ENCODE measurements at places on chromosomes 7 and 10.

GRCh38 chr7:109751241-109751640 is 1181.6 kb downstream of the DNAJB9 start:
- no peak for DNase-seq

DNA sequence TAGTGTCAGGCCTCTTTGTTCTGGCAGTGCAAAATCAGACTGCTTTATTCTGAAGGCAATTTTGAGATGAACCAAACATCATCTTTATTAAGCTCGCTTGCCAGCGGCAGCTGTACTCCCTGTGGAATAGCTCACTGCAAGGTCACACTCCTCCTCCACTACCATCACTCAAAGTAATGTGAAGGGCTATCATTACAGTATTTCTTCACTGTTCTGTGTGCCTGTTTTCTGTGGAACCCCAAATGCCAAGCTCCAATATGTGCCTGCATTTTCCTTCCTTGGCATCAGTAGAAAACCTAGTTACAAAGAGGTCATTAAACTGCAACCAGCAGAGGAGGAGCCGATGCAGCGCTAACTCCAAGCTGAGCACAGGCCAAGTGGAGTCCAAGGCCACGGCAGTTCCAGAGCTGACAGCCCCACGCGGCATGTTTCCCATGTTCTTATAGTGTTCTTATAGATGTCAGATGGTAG is 21.4 kb downstream of the BCCIP start:
- no peak for DNase-seq

DNA sequence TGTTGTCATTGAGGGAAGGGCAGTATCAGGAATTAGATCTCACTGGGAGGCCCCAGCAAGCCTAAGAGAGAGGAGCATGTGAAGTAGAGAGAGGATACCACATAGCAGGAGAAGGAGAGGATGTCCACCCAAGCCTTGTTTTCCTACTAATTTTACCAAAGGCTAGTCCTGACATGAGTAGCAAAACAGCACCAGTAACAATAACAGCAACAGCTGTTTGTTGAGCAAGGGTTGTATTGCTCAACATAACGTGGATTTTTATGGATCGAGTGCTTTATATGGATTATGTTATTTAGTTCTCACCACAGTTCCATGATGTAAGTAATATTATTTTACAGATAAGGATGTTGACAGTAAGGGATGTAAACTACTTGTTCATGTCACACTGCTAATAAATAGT is 135.2 kb upstream of the DLX6 start:
- no peak for DNase-seq

- DNase-seq = peak; percentile 51
Observed at GRCh38 chr10:126373147-126373546, 15.1 kb downstream of the ADAM12 start.

DNA sequence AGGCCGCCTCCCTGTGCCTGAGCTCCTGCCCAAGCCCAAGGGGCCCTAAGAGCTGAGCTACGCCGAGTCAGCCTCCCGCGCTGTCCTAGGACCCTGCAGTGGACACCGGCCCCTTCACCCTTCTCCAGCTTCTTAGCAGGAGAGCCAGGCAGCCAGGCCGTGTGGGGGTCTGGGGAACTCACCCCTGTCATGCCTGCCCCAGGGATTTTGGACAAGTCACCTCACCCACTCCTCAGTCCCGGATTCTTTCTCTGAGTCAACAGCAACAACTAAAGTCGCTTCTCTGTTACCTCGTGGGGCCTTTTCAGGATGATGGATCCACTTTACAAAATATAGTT is 79.3 kb downstream of the MKI67 start:
- no peak for DNase-seq

DNA sequence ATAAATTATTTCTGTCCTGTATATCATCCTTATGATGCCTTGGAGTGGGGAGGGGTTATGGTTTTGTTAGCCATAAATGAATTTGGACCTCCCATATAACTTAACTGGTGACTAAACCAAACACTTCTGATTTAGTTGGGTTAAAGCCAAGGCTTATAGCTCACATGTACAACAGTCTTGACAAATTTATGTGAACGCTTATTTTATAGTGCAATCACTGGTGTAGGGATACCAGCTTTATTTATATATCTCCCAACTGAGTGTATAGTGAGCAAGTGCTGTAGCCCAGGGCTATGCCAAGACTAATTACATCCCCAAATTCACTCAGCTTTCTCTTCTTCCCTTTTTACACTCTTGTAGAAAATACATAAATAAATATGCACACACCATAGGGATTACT is 956.2 kb downstream of the SORCS3 start:
- DNase-seq = no peak

DNA sequence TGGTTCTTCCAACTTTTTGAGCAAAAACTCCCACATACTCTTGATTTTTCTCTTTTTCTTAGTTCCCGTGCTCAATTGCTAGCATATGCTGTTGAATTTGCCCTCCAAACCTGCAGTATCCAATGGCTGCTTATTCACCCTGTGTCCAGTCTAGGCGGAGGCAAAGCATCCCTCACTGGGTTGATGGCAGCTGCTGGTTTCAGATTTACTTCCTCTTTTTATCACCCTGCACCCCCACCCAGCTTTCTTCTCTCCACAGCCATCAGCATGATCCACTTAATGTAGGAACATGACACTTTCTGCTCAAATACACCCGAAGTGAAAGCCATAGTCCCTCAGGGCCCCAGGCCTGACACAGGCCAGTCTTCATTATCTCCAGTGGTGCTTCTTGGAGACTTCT is 87.6 kb upstream of the ADARB2 start:
- DNase-seq = no peak

DNA sequence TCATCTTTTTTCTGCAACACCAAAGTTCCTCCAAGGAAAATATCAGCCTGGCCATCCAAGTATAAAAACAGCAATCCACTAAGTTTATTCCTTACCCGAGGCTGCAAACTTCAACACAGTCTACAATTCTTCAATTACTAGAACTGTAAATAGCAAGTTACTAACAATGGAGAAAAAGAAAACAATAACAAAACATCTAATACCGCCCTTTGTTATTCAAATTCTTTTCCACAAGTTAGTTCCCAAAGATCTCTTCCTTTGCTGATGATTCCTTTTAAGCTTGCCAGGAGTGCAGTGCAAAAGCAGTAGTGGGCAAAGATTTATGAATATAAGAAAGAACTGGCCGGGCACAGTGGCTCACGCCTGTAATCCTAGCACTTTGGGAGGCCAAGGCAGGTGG is 86.2 kb downstream of the CUL2 start:
- DNase-seq = no peak

DNA sequence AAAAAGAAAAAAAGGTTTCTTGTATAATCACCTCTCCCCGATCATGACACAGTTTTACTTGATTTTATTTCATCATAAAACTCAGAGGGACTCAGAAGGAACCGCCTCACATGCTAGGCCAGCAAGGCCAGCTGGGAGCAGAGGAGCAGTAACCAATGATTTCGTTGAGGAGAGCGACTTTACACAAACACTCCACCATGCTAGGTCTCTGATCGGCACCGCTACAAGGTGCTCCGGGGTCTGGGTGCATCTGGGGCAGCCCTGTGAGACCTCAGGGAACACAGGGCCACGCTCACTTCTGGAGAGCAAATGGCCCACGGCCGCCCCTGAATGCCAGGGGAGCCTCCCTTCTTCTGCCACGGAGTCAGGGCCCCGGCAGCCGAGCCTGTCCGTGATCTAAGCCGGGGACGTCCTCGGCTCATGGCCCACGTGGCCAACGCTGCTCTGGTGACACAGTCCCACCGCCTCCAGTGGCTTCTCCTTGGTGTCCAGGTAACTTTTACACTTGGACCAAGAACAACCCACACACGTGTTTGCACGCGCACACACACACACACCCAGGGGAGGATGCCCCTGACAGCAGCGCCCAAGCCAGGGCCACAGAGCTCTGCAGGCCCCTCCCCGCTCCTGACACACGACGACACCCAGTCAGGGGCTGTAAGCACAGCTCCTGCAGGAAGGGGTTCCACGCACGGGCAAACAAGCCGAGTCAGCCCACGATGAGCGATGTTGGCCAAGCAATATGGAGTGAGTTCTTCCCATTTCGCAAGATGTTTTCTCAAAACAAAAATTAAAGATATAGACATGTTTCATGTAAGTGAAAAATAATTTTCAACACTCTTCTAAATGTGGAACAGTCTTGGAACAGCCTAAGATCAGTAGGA is 332.3 kb downstream of the DNAJB6 start:
- DNase-seq = no peak

- DNase-seq = no peak
Observed at GRCh38 chr7:40009301-40009700, 59.2 kb downstream of the CDK13 start.

GRCh38 chr7:140230861-140231770 is 54.3 kb upstream of the KDM7A start:
- DNase-seq = peak; percentile 62

- no peak for DNase-seq
Observed at GRCh38 chr7:38709123-38709522, 78.0 kb upstream of the AMPH start.

DNA sequence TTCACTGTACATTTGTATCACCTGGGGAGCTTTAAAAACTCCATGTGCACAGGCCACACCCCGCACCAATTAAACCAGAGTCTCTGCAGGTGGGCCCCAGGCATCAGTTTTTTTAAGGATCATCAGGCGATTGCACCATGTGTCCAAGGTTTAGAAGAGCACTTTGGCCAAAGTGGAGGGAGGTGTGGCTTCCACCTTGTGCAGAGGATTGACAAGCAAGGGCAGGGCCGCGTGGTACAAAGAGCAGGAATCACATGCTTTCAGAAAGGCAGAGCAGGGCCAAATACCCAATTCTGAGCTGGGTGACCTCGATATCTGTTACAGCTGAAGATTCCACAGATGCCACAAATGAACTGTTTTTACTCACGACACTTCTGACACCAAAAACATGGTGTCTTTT is 52.4 kb downstream of the NOC3L start:
- DNase-seq = no peak

DNA sequence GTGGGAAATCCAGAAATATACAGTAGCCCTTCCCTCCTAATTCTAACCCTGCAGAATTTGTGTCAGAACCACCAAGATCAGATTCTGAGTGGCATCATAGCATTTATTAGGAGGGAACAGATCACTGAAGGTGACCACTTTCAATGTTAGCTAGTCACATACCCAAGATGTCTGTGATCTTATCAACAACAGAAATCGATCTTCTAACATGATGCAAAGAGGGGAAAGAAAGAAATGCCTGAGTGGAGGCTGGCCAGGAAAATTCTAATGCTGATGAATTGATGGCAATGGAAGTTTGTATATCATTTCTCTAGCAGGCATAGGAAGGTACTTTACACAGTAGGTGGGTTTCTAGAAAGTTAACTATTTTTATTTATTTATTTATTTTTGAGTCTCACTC is 10.6 kb upstream of the SYPL1 start:
- DNase-seq = no peak

DNA sequence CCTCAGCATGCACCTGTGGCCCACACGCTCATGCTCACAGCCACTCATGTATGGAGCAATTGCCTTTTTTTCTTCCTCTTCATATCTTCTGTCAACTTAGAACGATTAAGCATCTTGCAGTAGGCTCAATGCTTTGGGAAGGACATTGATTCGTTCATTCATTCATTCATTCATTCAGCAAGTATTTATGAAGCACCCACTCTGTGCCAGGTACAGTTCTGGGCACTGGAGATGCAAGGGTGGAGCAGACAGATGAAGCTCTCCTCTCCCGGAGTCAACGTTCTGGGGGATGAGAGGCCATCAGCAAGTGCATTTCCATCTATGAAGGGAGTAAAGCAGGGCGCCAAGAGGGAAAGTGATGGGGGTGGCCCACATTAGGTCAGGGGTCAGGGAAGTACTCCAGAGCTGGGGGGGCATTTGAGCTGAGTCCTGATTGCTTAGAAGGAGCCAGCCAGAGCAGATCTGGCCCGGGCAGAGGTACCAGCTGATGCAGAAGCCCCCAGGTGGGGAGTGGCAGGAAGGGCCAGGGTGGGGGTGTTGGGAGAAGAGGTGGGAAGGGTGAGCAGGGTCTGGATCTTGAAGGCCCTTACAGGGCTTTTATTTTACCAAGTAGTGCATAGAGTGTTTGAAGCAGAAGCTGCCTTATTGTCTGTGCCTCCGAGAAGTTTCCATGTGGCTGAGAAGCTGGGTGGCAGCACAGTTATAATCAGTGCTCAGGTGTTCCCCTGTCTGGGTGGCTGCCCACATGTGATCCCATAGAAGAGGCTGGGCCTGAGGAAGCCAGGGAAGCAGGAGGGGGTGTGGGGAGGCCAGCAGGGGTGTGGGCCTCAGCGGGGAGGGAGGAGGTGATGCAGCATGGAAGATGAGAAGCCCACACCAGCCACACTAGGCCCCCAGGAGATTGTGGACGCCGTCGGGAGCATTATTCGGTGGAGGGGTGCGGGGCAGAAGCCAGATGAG is 36.2 kb downstream of the CHST3 start:
- DNase-seq = no peak

DNA sequence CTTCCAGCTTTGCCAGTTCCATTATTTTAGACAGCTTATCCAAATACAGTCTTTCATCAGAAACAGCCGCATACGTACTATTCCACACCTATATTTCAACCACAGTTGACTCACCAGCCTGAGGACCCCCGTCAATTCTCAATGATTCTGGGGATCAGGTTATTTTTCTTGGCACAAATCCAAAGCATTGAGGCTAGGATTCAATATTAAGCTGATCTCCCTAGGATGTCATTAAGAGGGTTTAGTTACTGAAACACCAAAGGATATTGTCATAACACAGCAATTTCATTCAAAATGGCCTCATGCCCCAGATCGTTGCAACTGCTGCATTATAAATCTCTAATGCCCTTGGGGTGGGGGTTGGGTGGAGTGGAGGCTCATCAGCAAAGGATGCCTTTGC is 214.6 kb downstream of the PTEN start:
- DNase-seq = no peak

- DNase-seq = no peak
Observed at GRCh38 chr7:47125529-47125928, 456.4 kb downstream of the TNS3 start.

- DNase-seq = no peak
Observed at GRCh38 chr7:123230603-123231002, 30.8 kb upstream of the SLC13A1 start.

- DNase-seq = no peak
Observed at GRCh38 chr10:24762966-24763623, 39.4 kb upstream of the ARHGAP21 start.

- peak; percentile 14 for DNase-seq
Observed at GRCh38 chr10:43201545-43202131, 63.4 kb downstream of the CSGALNACT2 start.
